NCI-H82 (cell line): ENCODE measurements at places on chromosomes 16 and 17.
A peak's percentile ranks its signal among the peaks of the same experiment; 100 is the strongest.

DNA sequence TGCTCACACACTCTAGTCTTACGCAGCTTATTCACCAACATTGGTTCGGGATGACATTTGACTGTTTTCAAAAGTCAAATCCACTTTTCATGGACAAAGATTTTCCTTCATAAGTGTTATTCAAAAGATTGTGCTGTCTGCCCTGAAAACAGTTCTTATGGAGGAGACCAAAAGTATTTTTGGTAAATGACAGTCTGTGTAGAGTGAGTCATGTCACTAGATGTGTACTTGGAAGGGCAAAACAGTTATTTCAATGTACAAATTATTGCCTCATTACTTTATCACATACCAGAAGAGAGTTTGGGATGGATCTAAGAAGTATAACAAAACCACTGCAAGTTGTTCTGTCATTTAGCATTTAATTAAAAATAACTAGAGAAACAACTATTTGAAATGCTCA lies 265.6 kb downstream of the CDH13 start:
- DNase-seq, result no peak

- peak; percentile 12 for DNase-seq
Measured at GRCh38 chr17:35786941-35787432, 8.5 kb downstream of the MMP28 start.

DNA sequence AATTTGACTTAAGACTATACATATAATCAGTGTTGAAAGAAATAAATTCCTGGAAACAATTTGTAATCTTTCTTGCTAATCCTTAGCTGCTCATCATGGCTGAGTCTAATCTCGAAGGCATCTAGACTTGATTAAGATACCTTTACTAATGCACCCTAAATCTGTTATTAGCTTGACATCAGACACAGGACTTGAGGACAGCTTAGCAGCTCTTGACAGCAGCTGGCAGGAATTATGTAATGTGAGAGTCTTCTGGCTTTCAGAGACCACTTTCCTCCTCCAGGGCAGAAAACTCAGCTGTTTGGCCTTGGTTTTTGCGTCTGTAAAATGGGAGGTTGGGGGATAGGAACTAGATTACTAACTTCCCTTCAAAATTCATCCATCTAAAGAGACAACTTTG lies 7.1 kb upstream of the MPP2 start:
- peak; percentile 98 for DNase-seq

GRCh38 chr17:64092952-64093451 lies 36.9 kb downstream of the ERN1 start:
- DNase-seq, result peak; percentile 86

GRCh38 chr16:86516623-86517003 lies 6.3 kb downstream of the FOXF1 start:
- DNase-seq, result no peak
